ENCODE measurements at places on chromosomes 2 and 18. TPM values are rescaled to one million over a fixed set of nuclear protein-coding genes. Genes with fewer than 3 reads are reported as not detected.

DNA sequence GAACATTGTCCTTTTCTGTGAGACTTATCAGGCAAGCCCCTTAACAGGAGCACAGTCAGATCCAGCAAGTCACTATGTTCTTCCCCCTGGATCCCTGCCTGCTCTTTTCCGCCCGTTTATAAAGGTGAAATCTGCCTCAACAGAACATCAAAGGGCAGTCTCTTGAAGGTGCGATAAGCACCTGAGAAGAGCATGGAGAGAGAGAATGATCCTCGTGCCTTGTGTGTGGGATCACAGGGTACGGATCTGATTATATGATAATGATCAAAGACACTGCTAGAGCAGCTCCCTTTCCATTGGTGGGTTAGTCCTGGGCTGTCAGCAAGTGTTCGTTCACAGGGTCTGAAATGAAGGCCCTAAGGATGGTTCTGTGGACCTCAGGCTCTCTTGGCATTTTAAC lies 106.4 kb downstream of the ZAP70 start:
- no peaks in the 10 kb centered on the region for H3K4me1 ChIP-seq
- H3K27me3 ChIP-seq: no peaks in the 10 kb centered on the region
- H3K4me3 ChIP-seq: no peak overlapping the region
- no peak overlapping the region for H3K27ac ChIP-seq

DNA sequence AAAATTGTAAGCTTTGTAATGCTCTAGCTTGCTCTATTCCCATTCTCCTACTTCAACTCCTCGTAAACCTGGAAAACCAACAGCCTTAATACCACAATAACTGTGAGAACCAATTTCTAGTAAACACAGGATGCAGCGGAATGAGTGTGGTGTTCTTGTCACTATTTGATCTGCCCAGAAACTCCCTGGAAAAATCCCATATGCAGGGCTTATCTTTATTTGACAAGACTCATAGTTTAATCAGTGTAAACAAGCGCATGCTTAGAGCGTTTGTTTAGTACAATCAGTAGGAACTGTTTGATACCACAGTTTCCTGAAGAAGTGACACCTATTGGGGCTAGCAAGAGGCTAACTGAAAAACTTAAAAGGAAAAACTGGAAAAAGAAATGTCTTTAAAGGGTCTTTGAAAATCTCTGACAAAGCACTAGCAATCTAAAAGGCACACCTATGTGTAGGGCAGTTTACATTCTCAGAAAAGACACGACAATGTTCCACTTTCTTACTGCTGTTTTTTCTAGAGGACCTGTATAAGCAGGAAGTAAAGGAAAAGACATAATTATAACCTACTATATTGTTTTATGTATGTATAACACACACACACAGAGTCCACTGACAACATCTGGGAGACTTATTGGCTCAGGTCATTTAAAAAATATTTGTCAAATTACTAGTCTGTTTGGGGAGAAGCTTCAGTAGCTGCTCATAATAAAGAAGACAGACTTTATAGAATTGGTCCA lies 241.4 kb upstream of the KLHL14 start:
- H3K4me1 ChIP-seq: no peaks in the 10 kb centered on the region
- H3K4me3 ChIP-seq: no peak overlapping the region
- H3K27ac ChIP-seq: no peak overlapping the region
- no peak for DNase-seq
- H3K27me3 ChIP-seq: no peaks in the 10 kb centered on the region

DNA sequence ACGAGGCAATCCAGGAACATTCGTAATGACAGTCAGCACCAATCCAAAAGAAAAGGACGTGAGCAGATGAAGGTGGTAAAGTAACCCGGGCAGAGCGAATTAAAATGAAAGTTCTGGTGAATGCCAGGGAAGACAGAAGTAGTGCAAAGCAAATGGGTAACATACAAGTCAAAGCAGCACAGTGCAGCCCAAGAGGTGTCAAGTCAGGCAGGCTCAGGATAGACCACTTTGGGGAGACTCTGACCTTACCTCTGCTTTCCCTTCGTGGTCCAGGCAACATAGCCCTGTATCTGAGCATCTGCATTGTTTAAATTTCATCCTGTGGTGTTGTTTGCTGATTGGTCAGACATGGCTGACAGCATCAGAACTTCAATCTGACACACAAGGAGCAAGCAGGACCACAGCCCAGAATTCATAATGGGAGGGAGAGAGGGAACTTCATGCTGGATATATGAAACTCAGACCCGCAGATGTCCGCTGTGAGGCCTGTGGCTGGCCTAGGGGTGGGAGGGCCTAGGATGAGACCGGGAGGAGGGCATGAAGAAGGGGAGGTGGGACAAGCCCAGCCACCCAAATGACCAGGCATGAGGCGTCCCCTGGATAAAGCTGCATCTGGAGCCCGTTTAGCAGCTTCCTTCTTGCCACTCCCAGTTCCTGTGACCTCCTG lies 285.7 kb downstream of the TCF4 start:
- DNase-seq: no peak
- H3K36me3 ChIP-seq: no peaks in the 10 kb centered on the region
- no peak overlapping the region for H3K27ac ChIP-seq
- no peaks in the 10 kb centered on the region for H3K4me1 ChIP-seq

DNA sequence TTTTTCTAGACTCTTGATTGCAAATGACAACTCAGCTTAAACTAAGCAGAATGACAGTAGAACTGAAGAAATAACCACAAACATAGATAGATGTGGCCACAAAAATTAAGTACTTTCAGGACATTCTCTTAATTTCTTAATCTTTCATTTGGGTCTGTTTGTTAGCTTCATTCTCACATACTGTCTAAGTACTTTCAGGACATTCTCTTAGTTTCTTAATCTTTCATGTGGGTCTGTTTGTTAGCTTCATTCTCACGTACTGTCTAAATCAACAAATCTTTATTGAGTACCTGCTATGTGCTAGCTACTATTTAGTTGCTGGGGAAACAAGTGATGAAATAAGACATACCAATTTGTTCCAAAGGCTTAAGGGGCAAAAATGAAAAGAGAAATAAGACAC lies 35.1 kb downstream of the FAM117B start:
- no peaks in the 10 kb centered on the region for H3K27me3 ChIP-seq
- DNase-seq: no peak
- peaks cover 12% of the 10 kb centered on the region for H3K36me3 ChIP-seq
- peak overlapping the region; percentile 51 for H3K4me3 ChIP-seq
- H3K4me1 ChIP-seq: peaks cover 78% of the 10 kb centered on the region

DNA sequence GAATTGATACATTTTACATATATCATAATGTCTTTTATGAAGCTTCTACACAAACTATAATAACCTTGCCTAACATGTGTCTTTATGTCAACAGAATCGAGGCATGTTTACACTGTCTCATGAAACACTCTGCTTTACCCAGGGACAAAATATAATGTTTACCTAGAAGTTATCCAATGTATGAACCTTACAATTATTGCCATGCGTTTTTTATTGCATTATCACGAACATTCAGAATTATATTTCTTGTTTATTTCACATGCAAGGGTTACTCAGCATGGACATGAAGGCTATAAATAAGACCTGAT lies 19.8 kb downstream of the LONRF2 start:
- no peaks in the 10 kb centered on the region for H3K4me1 ChIP-seq
- H3K4me3 ChIP-seq: no peak overlapping the region
- no peak for DNase-seq

- H3K4me3 ChIP-seq: no peak overlapping the region
- H3K27me3 ChIP-seq: peaks cover 27% of the 10 kb centered on the region
- no peaks in the 10 kb centered on the region for H3K36me3 ChIP-seq
- DNase-seq: no peak
These were observed 67.1 kb downstream of the ACTR2 start for GRCh38 chr2:65294701-65295100.

- no peaks in the 10 kb centered on the region for H3K4me1 ChIP-seq
- H3K4me3 ChIP-seq: no peak overlapping the region
- no peak overlapping the region for H3K27ac ChIP-seq
- no peaks in the 10 kb centered on the region for H3K36me3 ChIP-seq
- DNase-seq: no peak
These were observed 190.4 kb downstream of the PLCL1 start for GRCh38 chr2:197994751-197995150.

PRSS56 gene
- not detected for total RNA-seq

NT5DC4 gene
- total RNA-seq: not detected

HTR2B gene
- not detected for total RNA-seq

COL4A4 gene
- total RNA-seq: not detected

NOP58 gene
- 120 TPM for total RNA-seq

SP140L gene
- total RNA-seq: 96.2 TPM

EGR4 gene
- total RNA-seq: not detected

NTSR2 gene
- total RNA-seq: not detected
